ENCODE measurements at places on chromosomes 6 and 20.

- no peak for DNase-seq
Measured at GRCh38 chr20:53707371-53708055, 113.9 kb upstream of the ZNF217 start.

- DNase-seq, result no peak
Measured at GRCh38 chr6:162697872-162698403, 29.6 kb downstream of the PRKN start.

- DNase-seq, result no peak
Measured at GRCh38 chr6:170094686-170095272, 196.1 kb downstream of the DLL1 start.

GRCh38 chr6:30814146-30815040 lies 69.9 kb upstream of the DDR1 start:
- no peak for DNase-seq

- DNase-seq, result no peak
Measured at GRCh38 chr6:24743944-24744335, 25.0 kb upstream of the C6orf62 start.

DNA sequence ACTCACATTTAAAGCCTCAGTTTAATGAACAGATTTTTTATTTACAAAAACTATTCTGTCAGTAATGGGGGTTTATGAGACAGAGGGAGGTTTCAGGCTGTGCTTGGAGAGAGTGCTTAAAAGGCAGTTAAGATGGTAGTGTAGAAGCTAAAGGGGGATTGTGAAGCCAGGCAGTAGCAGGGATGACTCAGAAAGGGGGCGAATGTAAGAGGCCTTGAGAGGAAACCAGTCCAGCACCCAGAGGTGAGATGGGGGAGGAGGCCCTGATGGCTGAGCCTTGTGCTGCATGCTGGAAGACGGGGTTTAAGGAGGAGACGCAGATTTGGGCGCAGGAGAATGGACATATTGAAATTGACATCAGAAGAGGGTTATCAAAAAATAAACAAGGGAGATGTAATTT lies 6.6 kb upstream of the SERPINB9 start:
- DNase-seq, result no peak

All from midbrain (tissue), 1 donor.